ENCODE measurements at places on chromosomes 2 and 18.

DNA sequence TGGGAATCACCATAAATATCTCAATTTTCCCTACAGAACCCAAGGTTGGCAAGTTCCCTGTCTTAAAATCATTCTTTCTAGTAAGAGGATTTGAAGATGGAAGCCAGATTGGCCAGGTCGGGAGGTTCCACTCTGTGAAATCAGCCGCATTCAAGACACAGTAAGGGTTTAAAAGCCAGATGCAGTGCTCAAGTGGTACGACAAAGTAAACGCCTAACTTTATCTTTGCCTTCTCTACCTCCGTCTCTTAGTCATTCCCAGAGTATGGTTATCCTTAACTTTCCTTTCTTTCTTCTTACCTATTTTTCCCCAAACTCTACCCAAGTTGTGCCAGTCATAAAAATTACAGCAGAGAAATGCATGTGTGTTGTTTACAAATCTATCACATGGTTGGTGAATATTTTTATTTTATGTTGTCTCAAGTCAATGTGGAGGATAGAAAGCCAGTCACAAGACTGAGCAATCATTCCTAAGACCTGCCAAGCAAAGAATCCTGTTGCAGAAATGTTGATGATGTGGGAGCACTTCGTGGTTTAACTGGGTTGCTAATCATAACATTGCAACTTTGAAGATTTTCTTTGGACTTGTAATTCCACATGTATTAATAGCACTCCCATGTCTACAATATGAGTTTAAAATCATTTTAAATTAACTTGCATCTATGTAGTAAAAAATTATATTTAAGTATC, 62.6 kb downstream of the SLC40A1 start:
- no peak for DNase-seq

- no peak for DNase-seq
Measured at GRCh38 chr2:162210385-162210784, 32.9 kb downstream of the FAP start.

DNA sequence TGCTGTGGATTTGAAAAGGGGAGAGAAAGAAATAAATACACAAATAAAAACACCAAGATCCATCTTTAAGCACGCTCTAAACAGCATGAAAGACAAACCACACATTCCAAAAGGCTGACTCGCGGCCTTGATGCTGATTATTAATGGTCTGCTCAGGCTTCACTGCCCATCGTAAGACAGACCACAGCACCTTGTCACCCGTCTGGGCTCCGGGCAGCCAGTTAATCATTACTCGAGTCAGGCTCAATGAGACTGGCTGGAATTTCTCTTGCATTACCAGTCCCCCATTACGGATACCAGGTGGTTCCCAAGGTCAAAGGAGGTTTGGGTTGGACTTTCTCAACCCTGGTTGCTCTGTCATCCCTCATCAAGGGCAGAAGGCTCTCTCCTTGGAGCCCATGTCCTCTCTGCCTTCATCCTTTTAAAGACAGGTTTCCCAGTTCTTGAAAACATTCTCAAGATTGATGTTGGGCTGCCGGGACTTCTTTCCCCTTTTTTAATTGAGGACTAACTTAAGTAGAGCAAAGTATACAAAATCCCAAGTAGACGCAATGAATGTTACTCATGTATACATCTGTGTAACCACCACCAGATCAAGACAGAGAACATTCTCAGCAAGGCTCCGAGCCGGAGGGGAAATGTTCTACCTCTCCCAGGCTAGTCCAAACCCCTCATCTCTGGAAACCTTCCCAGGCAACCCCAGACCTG, 8.1 kb downstream of the SMAD7 start:
- DNase-seq = no peak

DNA sequence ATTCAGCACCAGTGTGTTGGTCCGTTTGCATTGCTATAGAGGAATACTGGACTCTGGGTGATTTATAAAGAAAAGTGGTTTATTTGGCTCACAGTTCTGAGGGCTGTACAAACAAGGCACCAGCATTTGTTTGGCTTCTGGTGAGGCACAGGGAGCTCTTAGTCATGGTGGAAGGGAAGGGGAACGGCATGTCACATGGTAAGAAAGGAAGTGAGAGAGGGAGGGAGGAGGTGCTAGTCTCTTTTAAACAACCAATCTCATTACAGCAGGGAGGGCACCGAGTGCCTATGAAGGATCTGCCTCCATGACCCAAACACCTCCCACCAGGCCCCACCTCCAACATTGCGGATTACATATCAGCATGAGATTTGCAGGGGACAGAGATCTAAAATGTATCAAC, 143.9 kb upstream of the DLX2 start:
- no peak for DNase-seq

DNA sequence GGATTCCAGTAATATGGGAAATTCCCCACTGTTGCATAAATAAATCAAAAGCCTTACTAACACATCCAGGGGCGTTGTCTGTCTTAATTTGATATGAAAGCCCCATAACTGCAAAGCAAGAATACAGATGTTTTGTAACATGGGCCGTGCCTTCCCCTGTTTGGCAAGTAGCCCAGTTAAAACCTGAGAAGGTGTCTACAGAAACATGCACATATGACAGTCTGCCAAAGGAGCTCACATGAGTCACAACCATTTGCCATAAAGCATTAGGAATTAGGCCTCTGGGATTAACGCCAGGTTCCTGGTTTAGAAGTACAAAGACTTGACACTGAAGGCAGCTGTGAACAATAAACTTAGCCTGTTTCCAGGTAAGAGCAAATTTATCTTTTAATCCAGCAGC, 43.1 kb upstream of the LONRF2 start:
- no peak for DNase-seq

- no peak for DNase-seq
Measured at GRCh38 chr2:233301248-233301647, 6.4 kb upstream of the SAG start.

DNA sequence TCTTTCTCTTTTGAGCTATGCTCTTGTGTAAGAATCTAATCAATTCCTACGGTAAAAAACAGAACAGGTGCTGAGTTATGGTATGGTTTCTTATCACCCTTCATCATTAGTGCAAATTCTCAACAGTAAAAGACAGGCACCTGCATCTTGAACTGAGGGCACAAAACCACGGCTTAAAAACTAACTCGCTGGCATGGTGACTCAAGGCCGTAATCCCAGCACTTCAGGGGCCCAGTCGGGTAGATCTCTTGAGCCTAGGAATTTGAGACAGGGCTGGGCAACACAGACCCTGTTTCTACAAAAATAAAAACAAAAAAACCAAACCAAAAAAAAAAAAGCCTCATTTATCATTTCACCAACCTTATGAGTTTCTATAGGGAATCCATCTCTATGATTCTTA, 33.3 kb downstream of the THAP4 start:
- no peak for DNase-seq

GRCh38 chr2:120871016-120871635, 135.5 kb downstream of the GLI2 start:
- DNase-seq = no peak

- no peak for DNase-seq
Measured at GRCh38 chr2:217621391-217621801, 381.4 kb downstream of the TNS1 start.

DNA sequence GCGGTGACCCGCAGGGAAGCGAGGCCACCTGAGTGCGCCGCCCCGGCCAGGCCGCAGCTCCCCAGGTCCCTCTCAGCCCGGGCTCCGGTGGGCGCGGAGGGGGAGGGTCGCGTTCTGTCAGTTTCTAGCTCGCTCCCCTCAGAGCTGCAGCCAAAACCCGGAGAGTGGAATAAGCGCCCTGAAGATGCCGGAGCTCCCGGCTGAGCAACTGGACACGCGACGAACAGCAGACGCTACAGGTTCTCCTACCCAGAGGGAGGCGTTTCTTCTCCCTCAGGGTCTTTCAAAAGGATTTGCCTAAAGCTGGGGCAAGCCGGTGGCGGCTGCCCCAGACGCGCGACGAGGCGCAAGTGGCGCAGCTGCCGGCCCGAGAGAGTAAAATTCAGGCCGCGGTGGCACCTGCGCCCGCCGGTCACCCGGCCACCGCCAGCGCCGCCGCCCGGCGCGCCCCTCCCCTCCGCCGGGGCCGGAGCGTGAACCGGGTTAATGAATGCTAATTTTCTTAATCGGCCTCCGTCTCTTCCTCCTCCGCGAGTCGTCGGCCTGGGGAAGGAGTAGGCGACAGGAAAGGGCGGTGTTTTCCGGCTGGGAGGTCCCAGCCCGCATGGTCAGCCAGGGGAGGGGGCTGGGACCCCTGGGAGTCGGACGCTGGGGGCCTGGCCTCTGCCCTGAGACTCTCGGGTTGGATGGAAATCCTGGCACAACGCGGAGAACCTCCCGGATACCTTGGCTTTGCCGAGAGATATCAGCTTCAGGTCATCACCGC, 845 bp upstream of the CDC42EP3 start:
- DNase-seq = peak; percentile 74

- no peak for DNase-seq
Measured at GRCh38 chr2:42195559-42195958, 26.4 kb downstream of the EML4 start.

DNA sequence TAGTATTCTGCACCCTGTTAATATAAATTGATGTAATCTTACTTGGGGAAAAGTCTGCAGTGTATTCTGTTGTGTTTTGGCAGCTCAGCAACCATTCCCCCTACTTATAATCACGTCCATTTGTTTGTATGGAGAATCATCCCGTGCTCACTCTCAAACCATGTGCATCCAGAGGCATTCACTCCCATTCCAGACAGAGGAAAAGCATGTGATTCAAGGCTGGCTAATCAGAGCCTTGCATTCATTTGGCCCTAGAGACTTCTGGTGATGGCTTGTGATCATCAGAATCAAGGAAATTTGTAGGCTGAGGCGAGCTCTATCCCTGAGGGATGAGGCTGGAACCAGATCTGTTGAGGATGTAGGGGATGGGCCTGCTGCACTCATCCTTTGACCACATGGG, 5.1 kb upstream of the WIPF1 start:
- no peak for DNase-seq

- DNase-seq = no peak
Measured at GRCh38 chr2:10201201-10201600, 78.7 kb downstream of the RRM2 start.

- no peak for DNase-seq
Measured at GRCh38 chr2:42843131-42843530, 50.7 kb upstream of the HAAO start.

- DNase-seq = no peak
Measured at GRCh38 chr2:232892221-232892620, 22.2 kb downstream of the SNORC start.

DNA sequence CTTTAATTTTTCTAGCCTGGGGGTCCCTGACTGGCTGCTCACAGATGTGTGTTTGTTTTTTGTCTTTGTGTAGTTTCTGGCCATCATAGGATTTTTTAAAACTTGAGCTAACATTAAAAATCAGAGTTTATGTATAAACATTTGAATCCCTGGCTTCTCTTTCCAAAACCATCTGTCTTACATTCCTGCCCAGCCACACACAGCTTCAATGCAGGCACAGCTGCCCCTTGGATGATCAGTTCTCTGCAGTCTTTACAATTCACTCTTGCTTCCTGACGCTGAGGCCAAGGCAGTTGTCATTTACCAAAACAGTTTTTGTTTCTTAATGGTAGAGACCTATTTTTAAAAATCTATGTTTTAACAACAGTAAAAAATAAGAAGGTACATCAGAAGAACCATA, 169.2 kb upstream of the LRRTM1 start:
- DNase-seq = no peak

DNA sequence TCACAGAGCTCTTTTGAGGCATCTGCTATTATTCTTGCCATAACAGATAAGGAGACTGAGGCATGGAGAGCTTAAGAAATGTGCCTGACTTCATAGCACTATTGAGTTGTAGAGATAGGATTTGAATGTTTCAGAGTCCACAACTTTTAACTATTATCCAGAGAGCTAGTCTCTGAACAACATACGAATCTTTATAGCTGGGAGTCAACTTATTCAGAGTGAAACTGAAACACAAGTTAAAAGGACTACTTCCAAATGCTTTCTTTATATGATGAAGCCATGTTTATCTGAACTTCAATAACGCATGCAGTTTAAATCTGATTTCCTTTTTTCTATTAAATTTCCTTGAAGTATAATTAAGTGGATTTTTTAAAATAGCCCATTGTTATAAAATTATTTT, 268.8 kb downstream of the IKZF2 start:
- DNase-seq = no peak

DNA sequence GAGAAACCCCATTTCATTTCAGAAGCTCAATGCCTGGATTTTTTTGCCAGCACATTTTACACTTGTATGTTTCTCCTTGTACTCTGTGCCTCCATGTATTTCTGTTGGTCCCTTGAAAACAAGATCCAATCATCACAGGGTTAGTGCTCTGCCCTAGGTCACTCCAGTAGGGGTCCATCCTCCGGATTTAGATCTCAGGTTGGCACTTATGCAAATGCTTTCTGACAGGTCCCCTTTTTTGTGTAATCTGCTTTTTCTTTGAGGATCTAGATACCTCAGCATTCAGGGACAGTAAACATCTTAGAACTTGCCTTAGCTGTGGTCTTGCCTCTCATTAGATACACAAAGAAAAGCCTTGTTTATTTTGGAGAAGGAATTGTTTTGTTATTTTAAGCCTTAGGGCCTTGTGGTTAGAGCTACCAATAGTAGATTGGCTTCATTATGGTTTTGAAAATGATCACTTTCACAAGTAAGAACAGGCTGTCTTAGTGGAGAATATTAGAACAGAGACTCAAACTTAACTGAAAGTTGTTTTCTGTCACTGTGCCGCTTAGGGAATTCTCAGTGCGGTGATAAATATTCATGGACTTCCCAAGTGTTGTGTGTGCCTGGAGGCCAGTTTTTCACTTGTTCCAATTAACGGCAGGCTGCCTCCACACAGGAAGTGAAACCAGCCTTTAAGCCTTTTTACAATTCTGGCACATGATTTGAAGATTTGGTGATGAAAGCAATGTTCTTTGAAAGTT, 7.8 kb downstream of the MERTK start:
- no peak for DNase-seq

GRCh38 chr2:134919341-134920210, 954 bp downstream of the CCNT2 start:
- DNase-seq = peak; percentile 64

- no peak for DNase-seq
Measured at GRCh38 chr2:48548840-48549239, 18.9 kb downstream of the STON1 start.

- no peak for DNase-seq
Measured at GRCh38 chr2:66872081-66872985, 437.4 kb downstream of the MEIS1 start.

DNA sequence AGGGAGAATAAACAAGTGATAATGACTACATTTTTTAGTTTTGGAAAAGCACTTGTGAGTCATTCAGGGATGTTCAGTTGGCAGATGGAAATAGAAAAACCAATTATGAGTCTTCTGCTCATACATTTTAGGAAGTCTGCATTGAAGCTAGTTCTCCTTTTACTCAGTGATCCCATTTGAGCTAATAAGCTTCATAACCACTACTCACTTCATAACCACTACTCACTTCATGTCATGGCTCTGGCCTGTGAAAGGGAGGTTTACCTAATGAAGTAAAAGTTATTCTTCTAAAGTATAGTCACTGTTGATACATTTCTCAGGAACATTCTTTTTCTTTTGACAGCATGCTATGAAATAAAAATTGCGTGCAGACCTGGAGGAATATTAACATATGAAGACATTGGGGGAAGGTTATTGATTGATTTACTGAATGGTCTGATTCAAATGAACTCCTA, 948.7 kb downstream of the TSN start:
- DNase-seq = no peak

All from stimulated activated CD4-positive, alpha-beta T cell treated with anti-CD3 and anti-CD28 coated beads, Interleukin-4, amount 100 ng/mL, for 24 hours (primary cell).